ENCODE measurements at places on chromosomes 4 and X. TPM values are rescaled to one million over a fixed set of nuclear protein-coding genes. Genes with fewer than 3 reads are reported as not detected.

GRCh38 chr4:150525321-150525868 is 56.6 kb upstream of the MAB21L2 start:
- no peak for DNase-seq

The NXF2B gene
- not detected for total RNA-seq

DNA sequence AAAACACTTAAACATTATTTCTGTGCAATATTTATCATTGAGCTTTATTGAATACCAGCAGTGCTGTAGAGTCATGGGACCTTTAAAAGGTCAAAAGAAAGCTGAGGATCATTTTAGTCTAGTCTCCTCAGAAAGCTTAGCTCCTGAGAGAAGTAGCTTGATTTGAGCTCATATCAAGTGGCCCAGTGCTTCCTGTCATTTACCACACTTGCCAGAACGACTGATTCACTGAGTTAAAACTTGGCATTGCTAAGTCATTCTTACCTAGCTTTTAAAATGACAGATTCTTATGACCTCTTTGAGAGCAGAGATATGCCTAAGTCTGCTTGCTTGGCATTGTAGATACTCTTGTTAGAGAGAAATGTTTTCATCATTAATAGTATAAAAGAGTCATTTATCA is 15.2 kb downstream of the SEPTIN11 start:
- no peak for DNase-seq

- DNase-seq = no peak
These were observed 609.9 kb upstream of the CPEB2 start for GRCh38 chr4:14392378-14392777.

The AMTN gene
- total RNA-seq = 2.6 TPM
